H1 (cell line): ENCODE measurements at places on chromosomes 13 and 19.
A peak's percentile ranks its signal among the peaks of the same experiment; 100 is the strongest.

DNA sequence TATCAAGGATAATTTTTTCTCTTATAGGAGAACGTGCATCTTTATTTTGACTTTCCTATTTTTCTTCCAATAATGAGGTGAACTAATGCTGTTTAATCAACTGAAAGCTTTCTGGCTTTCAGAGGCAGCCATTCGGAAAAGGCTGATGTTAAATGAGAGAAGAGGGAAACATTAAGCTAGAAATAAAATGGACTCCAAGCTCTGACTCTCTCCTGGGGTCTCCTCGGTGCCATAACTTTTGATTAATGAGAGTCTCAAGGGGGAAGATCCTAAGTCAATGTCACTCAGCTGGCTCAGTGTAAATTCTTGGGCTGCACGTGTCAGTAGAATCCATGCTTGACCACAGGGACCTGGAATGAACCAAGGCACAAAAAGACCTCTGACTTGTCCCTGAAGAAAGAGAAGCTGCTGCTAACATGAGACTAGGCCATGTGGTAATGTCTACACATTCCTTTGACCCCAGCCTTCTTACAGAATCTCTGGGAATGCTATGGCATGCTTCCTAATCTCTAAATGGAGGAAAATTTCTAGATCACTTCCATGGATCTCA is 152.2 kb upstream of the RFC3 start:
- no peak for DNase-seq

DNA sequence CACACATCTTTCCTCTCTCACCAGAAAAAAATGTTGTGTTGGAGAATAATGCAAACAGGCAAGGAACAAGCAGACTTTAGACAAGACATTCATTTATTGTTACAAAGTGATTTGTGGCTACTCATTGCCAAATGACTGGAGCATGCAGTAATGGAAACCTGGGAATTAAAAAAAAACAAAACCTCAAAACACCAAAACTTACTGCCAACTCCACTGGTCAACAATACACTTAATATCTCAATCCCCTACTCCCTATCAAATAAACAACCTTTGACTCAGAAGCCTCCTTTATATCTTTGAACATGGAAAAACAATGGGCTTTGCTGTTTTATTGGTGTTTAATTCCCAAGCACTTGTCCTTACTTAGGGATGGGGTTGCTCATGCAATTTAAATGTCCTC is 112.8 kb downstream of the POSTN start:
- DNase-seq, result no peak

DNA sequence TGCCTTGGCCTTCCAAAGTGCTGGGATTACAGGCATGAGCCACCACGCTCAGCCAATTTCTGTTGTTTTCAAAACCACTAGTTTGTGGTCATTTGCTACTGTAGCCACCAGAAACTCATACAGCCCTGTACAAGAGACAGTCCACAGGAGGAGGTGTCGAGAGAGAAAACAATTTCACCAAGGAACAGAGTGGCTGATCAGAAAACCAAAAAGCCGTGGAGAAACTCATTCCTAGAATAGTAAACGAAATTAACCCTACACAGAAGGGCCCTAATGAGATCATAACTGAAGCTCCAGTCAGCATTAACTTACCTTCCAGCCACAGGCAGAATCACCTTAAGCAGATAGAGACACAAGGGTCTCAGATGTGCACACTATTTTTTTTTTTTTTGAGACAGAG is 3.8 kb upstream of the CCDC124 start:
- no peak for DNase-seq

DNA sequence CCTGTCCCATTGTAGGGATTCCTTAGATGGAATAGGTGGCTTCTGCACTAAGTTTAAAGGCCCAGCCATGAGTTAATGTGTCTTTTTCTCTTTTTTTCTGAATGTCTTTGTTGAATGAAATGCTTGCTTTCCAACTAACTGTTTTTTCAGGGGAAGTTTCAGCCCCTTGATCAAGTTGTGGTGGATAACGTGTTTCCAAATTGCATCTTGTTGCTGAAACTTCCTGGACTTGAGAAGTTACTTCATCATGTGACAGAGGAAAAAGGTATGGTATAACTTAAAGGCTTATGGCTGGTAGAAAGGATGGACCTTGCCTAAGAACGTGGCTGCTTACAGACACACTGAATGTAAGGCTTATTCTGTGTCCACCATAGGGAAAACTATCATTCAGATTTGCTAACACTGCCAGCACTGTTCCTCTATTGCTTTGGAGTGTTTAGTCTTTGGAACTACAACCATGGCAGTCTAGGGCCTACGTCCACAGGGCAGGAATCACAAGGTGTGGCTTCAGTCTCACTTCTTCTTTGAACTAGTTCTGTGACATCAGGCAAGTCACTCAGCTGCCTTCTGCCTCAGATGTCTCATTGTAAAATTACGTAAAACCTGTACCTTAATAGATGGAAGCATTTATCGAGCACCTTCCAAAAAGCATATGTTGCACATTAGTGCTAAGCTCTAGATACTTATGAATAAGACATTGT is 25.3 kb downstream of the RNASEH2B start:
- no peak for DNase-seq

GRCh38 chr19:795691-796581 is 1.3 kb upstream of the PTBP1 start:
- no peak for DNase-seq

DNA sequence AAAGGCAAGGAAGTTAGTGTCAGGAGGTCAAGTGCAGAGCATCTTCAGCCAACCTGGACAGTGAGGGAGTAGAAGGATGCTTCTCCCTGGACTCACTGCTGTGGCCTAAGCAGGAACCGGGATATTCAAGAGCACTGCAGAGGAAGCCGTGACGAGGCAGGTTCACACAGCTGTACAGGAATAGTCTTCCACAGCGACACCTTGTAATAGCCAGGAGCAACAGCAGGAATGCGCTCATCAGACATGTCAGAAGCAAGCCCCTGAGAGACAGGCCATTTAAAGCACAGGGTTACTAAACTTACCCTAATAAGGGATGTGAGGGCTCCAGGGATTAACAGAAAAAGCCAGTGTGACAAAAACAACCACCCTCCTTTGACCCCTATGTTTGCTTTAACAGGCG is 3.5 kb upstream of the MED26 start:
- DNase-seq, result no peak

DNA sequence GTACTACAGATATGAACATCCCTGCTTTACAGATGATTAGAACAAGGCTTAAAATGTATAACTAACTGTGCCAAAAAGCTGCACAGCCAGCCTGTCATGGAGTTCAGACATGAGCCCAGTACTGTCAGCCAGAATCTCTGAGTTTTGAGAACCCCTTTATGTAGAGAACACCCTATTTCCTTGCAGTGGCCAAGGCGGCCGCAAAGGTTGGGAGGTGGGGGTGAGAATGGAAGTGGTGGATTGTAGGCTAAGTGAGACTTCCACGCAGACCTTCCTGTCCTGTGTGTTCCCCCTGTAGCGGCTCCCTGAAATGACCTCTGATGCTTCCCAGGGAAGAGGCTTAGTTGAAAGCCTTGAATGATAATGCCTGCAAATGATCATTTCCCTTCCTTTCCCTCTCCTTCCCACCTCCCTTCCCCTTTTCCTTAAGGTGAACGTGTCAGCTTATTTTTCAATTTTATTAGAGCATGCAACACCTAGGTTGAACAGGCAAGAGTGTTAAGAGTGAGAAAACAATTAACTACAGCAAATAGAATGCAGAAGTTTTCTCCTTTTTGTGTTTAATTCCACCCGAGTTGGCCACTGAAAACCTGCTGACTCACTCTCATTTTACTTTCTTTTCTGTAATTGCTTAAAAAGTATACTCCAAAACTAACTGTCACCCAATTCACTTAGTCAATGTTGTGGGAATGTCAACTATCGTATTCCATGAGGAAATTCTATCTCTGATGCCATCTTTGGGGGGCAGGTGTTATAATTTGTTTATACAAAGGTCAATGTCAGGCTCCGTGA is 167.0 kb upstream of the EDNRB start:
- DNase-seq, result no peak

DNA sequence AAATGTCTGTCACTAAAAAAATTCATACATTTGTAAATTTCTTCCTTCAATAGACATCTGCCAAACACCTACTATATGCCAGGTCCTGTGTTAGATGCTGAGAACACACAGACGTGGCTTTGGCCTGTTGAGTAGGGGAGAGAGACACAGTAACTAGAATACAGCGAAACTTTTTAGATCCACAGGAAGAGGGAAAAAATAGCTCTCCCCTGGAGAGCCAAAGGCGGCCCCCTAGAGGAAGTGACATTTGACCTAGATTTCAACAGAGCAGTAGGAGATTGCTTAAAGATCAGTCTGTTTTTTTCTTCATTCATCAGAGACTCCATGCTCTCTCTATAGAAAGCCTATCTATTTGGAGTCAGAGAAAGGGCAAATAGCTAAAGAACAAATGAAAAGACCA is 11.3 kb downstream of the LCP1 start:
- no peak for DNase-seq

- no peak for DNase-seq
Observed at GRCh38 chr19:28242317-28242927, 970.5 kb downstream of the UQCRFS1 start.

GRCh38 chr13:72074663-72075062 is 207.7 kb upstream of the DACH1 start:
- DNase-seq, result no peak

DNA sequence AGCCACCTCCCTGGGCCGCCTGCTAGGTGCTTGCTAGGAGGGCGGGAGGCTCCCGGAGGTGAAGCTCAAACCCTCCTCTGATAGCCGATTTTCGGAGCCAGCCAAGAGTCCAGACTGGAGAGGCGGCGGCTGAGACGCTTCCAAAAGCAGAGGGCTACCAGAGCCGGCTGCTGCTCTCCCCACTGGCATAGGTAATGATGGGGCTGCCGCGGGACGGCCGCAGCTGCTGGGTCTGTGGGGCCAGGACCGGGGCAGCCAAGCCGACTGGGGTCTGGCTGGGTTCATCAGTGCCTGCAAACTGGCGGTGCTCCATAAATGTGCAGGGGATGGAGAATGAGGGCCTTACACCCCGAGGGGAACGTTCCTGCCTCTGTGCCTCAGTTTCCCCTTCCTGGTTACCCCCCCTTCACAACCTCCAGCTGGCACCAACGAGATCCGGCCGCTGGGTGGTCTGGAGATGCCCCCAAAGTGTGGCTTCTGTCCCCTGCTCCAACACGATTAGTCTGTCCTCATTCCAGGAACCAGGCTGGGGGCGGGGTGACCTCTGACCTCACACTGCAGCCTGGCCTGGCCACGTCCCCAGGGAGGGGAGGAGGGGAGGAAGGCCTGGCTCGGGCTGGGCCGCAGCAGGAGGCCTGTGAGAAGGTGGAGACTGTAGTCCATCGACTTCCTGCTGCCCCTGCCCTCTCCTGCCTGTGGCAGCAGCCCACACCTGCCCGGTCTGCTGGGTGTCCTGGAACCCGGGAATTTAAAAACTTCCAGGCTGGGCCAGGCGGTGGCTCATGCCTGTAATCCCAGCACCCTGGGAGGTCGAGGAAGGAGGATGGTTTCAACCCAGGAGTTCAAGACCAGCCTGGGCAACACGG is 3.8 kb upstream of the WDR18 start:
- peak; percentile 74 for DNase-seq

DNA sequence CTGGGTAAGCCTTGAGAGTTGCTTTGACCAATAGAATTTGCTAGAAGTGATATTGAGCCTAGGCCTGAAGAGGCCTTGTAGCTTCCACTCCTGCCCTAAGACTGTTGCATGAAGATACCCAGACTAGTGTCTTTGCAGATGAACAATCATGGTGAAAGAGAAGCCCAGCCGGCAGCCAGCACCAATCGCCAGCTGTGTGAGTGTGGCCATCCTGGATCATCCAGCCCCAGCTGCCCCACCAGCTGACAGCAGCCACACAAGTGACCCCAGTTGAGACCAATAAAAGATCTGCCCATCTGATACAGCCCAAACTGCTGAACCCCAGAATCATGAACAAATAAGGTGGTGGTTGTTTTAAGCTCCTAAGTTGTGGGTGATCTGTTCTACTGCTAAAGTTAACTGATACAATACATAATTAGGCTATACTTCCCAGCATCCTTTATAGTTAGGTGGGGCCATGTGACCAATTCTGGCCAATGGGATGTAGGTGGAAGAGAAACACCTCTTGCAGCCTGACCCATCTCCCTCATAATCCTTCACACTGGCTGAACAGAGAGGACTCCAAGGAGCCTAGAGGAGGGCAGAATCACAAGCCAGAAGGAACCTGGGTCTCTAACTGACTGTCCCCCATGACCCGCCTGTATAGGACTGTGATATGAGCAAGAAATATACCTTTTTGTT is 9.4 kb upstream of the ZNF428 start:
- no peak for DNase-seq

DNA sequence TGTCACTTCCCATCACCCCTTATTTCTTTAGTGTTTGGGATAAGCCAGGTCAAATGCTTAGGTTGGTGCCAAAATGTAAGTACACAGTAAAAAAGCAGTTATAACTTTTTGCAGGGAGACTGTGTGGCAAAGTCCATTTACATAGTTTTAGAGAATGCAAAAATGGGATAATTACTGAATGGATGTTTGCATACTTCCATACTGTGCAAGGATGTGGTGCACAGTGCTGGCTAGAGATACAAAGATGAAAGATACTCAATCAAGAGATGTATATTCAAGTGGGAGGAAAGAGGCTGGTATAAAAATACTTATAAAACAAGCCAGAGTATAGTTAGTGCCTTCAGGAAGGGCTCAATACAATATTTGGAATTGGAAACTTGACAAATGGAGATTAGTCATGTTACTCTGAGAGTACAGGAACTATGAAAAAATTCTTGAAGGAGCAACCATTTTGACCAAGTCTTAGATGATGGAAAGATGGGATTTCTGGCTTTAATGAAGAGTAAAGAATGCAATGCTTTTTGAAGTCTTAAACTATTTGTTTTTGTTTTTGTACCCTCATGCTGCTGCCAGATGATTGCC is 8.0 kb downstream of the PDS5B start:
- no peak for DNase-seq

- no peak for DNase-seq
Observed at GRCh38 chr13:28459911-28460310, 35.0 kb downstream of the FLT1 start.

GRCh38 chr19:55647732-55648584 is at the start of gene CCDC106:
CCDC106 (plus strand) TSS chr19:55648212; CDS start chr19:55649047, 835 bp downstream.
- DNase-seq, result no peak

- DNase-seq, result no peak
Observed at GRCh38 chr13:111914241-111915103, 152.5 kb upstream of the SOX1 start.

- no peak for DNase-seq
Observed at GRCh38 chr13:41467425-41467945, 10.1 kb downstream of the RGCC start.

- no peak for DNase-seq
Observed at GRCh38 chr19:3785938-3786824, at the start of gene MATK. MATK (minus strand) TSS chr19:3786381; CDS start chr19:3785135, 1,246 bp downstream.

- no peak for DNase-seq
Observed at GRCh38 chr13:26679411-26680122, 81.0 kb downstream of the GPR12 start.

DNA sequence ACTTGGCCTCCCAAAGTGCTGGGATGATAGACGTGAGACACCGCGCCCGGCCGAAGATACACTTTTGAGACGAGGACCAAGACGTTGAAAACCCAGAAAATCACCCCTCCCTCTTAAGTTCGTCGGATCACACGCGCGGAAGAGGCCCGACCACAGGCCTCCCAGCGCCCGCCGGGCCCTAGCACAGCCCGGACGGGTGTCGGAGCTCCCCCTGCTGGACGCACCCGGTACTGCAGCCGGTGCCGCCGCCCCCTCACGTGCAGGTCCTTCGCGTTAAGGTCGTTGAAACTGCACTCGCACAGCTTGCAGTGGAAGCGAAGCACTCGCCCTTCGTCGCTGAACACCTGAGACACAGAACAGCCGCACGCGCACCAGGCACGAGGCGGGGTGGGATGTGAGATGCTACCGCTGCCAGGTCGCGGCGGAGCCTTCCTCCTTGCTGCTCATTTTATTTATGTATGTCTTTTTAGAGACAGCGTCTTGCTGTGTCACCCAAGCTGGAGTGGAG is 35.7 kb upstream of the MATK start:
- peak; percentile 99 for DNase-seq
